ENCODE measurements at places on chromosomes 6 and 20.

DNA sequence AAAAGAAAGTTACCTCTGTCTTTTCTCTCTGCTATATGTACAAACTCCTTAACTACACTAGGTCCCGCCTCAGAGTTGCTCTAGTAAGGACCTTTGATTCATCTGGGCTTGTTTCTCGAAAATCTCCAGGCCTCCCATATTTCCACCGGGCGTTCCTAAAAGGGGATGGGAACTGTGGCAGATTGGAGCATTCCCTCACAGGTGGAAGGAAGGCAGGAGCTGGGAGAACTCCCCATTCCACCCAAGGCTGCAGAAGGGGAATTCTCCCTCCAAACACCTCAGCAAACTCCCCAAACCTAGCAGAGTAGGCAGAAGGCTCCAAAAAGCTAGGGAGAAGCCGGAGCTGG is 1.6 kb upstream of the TFAP2A start:
- no peak for DNase-seq

DNA sequence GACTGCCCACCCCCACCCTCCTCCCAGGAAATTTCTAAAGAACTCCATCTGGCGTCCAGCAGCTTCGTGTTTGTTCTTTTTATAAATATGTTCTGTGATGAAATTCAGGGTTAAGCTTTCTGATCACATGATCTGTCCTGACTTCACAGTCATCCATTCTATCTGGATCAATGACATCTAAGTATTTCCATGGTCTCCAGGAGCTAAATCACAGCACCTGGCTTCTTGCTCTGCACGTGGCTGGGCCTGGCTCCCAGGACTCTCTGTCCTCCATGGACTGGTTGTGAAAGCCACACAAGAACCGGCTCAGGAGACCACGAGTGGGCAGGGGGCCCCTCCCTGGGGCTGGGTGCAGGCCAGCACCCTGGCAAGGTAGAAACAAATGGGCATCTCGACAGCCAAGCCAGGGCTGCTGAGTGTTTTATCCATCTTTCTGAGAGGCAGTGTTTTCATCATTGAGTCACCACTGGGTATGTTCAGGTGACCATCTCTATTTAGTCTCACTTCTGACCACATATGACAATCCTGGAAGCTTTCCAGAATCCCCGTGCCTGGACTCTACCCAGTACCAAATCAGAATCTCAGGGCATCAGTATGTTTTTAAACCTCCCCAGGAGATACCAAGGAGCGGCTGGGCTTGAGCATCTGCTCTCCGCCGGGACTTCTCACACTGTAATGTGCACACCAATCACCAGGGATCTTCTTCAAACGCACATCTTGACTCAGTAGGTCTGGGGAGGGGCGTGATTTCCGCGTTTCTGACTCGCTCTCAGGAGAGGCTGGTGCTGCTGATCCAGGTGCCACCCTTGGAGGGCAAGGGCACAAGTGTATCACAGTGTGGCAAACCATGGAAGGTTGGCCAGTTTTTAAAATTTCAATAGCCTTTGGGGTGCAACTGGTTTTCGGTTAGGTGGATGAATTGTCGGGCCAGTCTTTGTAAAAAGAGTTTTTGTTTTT is 31.6 kb upstream of the PXDC1 start:
- no peak for DNase-seq

DNA sequence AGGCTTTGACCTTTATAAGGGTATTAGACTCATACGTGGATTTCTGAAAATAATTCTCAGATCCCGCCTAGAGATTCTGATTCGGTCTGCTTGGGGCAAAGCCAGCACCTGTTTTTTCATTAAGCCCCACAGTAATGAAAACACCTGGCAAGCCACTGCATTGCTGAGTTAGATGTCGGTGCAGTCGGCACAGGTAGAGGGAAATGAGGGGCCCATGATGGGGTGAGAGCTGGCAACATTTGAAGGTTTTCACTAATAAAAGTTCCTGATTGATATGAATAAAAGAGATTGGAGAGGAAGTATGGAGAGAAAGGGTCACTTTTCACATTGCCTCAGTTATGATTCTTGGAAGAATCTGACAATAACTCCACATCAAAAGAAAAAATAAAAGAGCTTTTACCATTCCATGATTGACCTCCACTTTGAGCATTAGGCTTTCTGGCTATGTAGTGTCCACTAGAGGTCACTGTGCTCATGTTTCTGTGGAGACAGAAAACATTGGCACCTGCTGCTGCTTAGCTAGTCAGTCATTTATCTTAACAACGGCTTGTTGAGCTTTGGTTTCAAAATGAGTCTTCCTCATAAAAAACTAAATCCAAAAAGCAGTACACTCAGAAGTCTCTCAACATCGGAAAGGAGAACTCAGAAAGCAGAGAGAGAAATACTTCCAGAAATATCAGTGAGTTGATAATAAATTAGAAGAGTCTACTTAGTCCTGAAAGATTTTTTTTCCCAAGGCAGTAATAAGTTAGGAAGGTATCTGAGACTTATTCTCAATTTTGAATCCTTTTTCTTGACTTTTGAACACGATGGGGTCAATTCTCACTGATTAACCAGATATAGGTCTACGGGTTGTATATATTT is 53.3 kb upstream of the KLHL31 start:
- peak; percentile 67 for DNase-seq

DNA sequence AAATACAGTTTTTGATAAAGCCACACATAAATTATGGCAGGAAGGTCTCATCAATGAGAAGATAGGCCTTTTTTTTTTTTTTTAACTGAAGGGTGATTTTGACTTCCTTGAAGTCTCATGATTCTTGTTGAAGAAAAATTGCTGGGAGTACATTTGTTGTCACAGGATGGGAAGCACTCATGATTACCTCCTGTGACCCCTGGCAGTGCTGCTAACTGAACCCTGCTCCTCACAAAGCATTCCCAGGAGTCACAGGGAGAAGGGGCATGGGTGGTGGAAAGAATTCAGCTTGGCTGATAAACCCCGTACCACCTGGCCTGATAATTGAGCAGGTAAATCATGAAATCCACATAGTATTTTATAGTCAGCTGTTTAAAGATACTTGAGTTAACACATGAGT is 86.9 kb downstream of the CD109 start:
- DNase-seq, result peak; percentile 8

DNA sequence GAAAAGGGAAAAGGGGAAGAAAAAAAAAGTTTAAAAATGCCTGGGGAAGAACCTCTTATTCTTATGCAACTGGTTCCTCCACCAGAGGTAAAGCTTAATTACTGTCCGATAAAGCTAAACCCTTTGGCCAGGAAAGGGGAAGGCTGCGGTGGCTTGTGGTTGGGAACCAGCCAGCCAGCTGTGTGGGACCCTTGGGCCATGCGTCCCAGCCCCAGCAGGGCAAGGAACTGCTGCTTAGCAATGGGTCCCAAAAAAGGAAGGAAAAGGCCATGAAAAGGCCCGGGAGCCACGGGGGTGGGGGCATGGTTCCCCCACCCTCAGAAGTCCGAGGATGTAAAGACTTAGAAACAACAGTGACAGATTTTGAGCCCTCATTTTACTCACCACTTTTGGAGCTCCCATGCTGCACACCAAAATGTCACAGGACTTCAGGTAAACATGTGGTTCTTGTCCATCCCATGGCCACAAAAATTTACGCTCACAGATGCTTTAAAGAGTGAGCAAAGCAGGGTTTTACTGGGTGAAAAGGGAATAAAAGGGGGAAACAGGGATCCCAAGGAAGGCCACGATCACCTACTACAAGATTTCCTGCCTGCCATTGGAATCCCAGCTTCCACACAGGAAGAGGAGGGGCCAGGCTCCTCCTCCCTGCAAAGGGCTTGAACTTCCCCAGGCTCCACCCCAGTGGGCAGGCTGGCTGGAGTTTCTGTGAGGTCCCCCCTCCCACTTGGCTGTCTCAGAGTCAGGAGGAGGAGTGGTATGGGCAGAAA is 1234.7 kb upstream of the GJE1 start:
- DNase-seq, result peak; percentile 64

GRCh38 chr6:110649704-110650103 is 165.6 kb downstream of the CDK19 start:
- DNase-seq, result no peak

GRCh38 chr6:70180183-70180900 is 122.5 kb downstream of the COL9A1 start:
- no peak for DNase-seq

GRCh38 chr20:49367113-49367512 is 89.3 kb upstream of the ZNFX1 start:
- no peak for DNase-seq

- DNase-seq, result no peak
Measured at GRCh38 chr20:64148581-64148980, 15.7 kb upstream of the MYT1 start.

All from suppressor macrophage (primary cell).